ENCODE measurements at places on chromosomes 16 and 17.

DNA sequence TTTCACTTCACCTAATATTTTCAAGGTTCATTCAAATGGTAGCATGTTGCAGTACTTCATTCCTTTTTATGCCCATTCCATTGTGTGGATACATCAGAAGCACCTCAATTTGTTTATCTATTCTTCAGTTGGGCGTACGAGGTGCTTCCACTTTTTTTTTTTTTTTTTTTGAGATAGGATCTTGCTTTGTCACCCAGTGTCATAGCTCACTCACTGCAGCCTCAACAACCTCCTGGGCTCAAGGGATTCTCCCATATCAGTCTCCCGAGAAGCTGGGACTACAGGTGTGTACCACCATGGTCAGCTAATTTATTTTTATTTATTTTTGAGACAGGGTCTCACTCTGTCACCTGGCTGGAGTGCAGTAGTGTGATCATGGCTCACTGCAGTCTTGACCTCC lies 22.5 kb upstream of the SPNS3 start:
- no peak overlapping the region for H3K27ac ChIP-seq
- no peak for DNase-seq
- H3K4me3 ChIP-seq, result no peak overlapping the region
- peaks cover 8% of the 10 kb centered on the region for H3K4me1 ChIP-seq
- no peaks in the 10 kb centered on the region for H3K36me3 ChIP-seq

DNA sequence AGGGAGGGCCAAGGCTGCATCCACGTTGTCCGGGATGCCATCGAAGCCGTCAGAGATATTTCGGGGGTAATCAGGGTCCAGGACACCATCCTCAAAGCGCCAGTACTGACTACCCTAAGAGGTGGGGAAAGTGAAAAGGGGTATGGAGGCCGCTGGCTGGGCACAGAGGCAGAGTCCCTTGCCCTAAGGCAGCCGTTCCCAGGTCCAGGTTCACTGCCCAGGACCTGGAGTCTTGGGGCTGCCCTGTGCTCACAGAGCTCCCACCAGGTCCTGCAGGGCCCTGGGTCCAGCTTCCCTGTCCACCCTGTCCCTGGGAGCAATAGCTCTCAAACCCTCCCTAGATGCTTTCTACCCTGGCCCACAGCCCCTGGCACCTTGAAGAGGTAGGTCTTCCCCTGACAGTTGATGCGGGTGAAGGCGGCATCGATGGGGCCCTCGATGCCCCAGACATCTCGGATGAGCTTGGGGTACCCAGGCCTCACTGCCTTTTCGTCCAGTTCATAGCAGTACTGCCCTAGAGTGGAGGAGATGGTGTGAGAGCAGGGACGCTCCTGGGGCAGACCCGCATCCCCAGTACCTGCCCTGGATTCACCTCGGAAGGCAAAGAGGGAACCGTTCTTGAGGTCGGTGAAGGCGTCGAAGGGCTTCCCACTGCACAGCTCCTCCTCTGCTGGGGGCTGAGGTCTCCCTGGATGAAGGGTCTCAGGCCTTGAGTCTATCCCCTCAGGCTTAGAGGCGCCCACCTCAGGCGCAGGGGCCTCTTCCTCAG lies 1.0 kb downstream of the VTN start:
- peaks cover 5% of the 10 kb centered on the region for H3K27me3 ChIP-seq
- no peak for DNase-seq
- peaks cover 40% of the 10 kb centered on the region for H3K4me1 ChIP-seq
- H3K36me3 ChIP-seq, result peaks cover 16% of the 10 kb centered on the region
- no peak overlapping the region for H3K27ac ChIP-seq
- no peak overlapping the region for H3K4me3 ChIP-seq

DNA sequence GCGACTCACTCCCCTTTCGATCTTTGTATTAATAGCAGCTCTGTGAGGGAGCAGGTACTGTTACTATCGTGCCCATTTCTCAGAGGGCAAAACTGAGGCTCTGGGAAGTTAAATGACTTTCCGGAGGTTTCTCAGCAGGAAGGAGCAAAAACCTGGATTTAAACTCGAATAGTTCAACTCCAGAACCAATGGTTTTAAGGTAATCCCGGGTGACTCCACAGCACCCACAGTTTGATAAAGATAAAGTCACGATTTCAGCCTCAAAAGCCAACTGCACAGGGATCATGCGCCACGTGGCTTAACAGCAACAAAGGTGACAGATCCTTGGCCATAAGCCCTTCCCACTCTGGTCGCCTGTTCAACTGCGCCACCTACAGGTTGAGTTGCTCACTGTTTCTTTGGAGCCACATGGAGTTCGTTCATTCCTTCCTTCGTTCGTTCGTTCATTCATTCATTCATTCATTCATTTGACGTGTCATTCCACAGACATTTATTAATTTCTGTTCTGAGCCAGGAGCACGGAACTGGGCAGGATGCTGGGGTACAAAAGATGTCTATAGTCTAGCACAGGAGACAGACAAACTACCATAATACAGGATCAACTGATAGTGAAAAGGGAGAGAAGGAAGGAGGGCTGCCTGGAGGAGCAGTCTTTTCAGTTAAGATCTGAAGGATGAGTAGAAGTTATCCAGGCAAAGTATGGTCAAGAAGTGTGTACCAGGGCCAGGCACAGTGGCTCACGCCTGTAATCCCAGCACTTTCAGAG lies 134.8 kb downstream of the HS3ST2 start:
- H3K27me3 ChIP-seq, result no peaks in the 10 kb centered on the region
- DNase-seq, result peak; percentile 66
- peaks cover 12% of the 10 kb centered on the region for H3K4me1 ChIP-seq
- H3K27ac ChIP-seq, result no peak overlapping the region

GRCh38 chr17:9009737-9010136 lies 11.6 kb upstream of the NTN1 start:
- H3K36me3 ChIP-seq, result no peaks in the 10 kb centered on the region
- no peak for DNase-seq
- no peaks in the 10 kb centered on the region for H3K4me1 ChIP-seq
- H3K4me3 ChIP-seq, result no peak overlapping the region
- H3K27ac ChIP-seq, result no peak overlapping the region
- peaks cover 15% of the 10 kb centered on the region for H3K27me3 ChIP-seq

GRCh38 chr17:83079352-83079747 lies at the start of gene METRNL:
Gene METRNL (plus strand): TSS chr17:83079609. CDS start chr17:83079816, 207 bp downstream.
- peak within 1 kb of the TSS; percentile 94 for H3K27ac ChIP-seq
- H3K27me3 ChIP-seq, result peaks cover 25% of the 10 kb centered on the region
- H3K4me1 ChIP-seq, result peaks cover 51% of the 10 kb centered on the region
- H3K4me3 ChIP-seq, result peak within 1 kb of the TSS; percentile 72

- peaks cover 51% of the 10 kb centered on the region for H3K36me3 ChIP-seq
- no peaks in the 10 kb centered on the region for H3K27me3 ChIP-seq
- DNase-seq, result peak; percentile 69
- peaks cover 29% of the 10 kb centered on the region for H3K4me1 ChIP-seq
- peak overlapping the region; percentile 89 for H3K27ac ChIP-seq
These were observed 7.3 kb upstream of the WDR45B start for GRCh38 chr17:82655523-82655922.

- peak overlapping the region; percentile 0 for H3K27ac ChIP-seq
- H3K36me3 ChIP-seq, result peaks cover 45% of the 10 kb centered on the region
- peaks cover 40% of the 10 kb centered on the region for H3K4me1 ChIP-seq
- no peak overlapping the region for H3K4me3 ChIP-seq
- H3K27me3 ChIP-seq, result no peaks in the 10 kb centered on the region
These were observed 140.2 kb downstream of the AATF start for GRCh38 chr17:37088913-37089312.

GRCh38 chr17:31309556-31309955 lies 4.3 kb downstream of the EVI2B start:
- DNase-seq, result no peak
- H3K27me3 ChIP-seq, result no peaks in the 10 kb centered on the region
- H3K27ac ChIP-seq, result no peak overlapping the region
- no peaks in the 10 kb centered on the region for H3K4me1 ChIP-seq
- H3K36me3 ChIP-seq, result peaks cover 11% of the 10 kb centered on the region

GRCh38 chr16:678858-679813 lies 1.1 kb upstream of the STUB1 start:
- H3K36me3 ChIP-seq, result peaks cover 23% of the 10 kb centered on the region
- peak overlapping the region; percentile 93 for H3K4me3 ChIP-seq
- no peaks in the 10 kb centered on the region for H3K27me3 ChIP-seq
- H3K4me1 ChIP-seq, result peaks cover 55% of the 10 kb centered on the region
- peak overlapping the region; percentile 93 for H3K27ac ChIP-seq

DNA sequence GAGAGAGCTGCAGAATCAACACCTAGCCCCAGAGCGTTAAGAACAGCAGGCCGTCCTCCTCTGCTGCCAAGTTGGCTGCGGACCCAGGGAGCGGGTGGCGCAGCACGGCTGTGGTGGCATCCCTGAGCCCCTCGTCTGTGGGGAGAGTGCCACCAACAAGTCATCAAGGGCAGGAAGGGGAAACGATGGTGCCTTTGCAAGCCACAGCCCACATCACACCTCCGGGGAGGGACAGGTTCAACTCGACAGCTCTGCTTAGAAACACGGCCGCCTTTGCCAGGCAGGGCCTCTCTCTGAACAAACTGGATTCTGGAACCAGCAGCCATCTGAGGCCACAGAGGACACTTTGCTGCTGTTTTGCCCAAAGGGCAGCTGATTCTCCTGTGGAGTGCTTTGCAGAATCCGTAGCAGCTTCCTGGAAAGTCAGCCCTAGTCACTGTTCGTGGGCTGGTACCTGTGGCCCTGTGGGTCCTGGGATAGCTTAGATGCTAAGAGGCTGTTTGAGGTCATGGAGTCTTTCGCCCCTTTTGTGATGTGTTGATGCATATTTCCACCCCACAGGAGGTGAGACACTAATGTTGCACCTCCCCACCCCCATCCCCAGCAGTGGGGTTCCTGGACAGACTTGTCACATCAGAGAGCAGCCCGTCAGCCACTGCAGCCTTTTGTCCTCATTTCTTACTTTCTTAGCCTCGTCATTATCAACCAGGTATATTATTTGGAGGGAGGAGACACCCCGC lies 270.6 kb downstream of the CPPED1 start:
- no peaks in the 10 kb centered on the region for H3K4me1 ChIP-seq
- no peaks in the 10 kb centered on the region for H3K27me3 ChIP-seq
- H3K27ac ChIP-seq, result no peak overlapping the region

DNA sequence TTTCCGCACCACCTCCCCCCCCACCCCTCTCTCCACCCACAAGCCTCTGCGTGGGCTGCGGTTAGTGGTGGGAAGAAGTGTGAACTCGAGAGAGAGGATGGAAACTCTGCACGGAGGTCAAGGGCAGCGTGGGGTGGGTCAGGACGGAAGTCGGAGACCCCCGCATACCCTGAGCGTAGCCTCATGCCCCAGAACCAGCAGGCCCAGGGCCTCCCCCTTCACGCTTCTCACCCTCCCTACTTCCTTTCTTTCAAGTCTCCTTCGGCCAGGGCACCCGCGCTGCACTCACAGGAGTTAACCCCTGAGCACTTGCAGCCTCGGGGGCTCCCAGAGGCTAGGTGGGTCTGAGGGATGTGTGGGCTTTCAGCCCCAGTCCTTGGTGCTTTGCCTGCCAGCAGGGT lies 9.2 kb downstream of the TBKBP1 start:
- peaks cover 14% of the 10 kb centered on the region for H3K4me1 ChIP-seq
- no peak overlapping the region for H3K4me3 ChIP-seq
- H3K27ac ChIP-seq, result no peak overlapping the region
- H3K27me3 ChIP-seq, result no peaks in the 10 kb centered on the region
- H3K36me3 ChIP-seq, result peaks cover 35% of the 10 kb centered on the region
- DNase-seq, result no peak

DNA sequence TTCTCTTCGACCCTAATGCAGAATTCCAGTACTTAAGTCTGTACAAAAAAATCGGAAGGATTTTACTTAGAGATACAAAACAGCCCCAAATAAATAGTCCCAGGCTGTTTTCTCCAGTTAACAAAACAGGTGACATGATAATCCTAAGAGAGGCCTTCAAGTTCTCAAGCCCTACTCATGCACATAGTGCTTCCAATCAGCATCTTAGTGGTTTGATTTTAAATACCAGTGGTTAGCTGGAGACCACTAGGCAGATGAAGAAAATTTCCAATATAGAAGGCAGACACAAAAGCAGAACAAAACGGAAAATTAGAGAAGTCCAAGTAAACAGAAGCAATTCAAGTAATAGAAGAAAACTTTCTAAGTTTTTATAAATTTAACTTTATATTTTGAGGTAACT lies 5.2 kb upstream of the OR4D2 start:
- DNase-seq, result no peak
- no peak overlapping the region for H3K4me3 ChIP-seq
- H3K36me3 ChIP-seq, result no peaks in the 10 kb centered on the region

GRCh38 chr17:57256708-57257112 lies 387 bp downstream of the MSI2 start:
- peaks cover 18% of the 10 kb centered on the region for H3K4me1 ChIP-seq
- H3K36me3 ChIP-seq, result no peaks in the 10 kb centered on the region
- no peak for DNase-seq
- peak overlapping the region; percentile 91 for H3K4me3 ChIP-seq
- no peaks in the 10 kb centered on the region for H3K27me3 ChIP-seq
- peak overlapping the region; percentile 94 for H3K27ac ChIP-seq

- no peaks in the 10 kb centered on the region for H3K36me3 ChIP-seq
- no peak overlapping the region for H3K4me3 ChIP-seq
- H3K27ac ChIP-seq, result no peak overlapping the region
- peaks cover 13% of the 10 kb centered on the region for H3K27me3 ChIP-seq
These were observed 22.9 kb upstream of the DYNLRB2 start for GRCh38 chr16:80517846-80518245.

DNA sequence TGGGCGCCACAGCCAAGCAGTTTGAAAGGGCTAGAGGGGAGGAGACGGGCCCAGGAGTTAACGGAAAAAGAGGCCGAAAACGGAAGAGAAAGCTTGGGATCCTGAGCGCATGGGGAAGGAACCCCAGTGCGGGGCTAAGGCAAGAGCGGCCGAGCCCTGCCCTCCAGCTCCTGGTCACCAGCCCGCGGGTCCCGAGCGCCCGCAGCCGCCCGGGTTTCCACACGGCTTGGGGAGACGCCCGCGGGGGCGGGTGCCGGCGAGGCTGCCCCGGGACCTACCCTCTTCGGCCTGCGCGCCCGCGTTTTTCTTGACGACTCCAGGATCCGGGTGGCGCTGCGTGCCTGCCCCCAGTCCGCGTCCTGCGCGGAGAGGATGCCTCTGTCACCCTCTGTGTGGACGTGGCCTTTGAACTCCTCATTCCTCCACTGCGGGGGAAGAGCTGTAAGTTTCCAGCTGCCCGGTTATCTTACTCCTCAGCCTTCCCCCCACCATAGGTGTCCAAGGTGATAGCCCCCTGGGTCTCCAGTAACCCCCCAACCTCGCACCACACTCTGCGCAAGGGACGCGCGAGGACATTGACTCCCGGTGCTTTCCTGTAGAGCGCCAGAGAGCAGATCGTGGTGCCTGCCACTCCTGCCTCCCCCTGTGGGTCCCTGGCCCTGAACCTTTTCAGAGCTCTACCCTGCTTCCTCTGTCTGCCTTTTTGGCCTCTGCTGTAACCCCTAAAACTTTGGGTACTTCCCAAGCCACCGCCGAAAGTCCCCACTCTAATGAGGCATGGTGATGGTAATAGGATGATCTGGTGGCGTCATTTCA lies 1.7 kb upstream of the CDH11 start:
- peak overlapping the region; percentile 60 for H3K4me3 ChIP-seq
- DNase-seq, result peak; percentile 61
- no peaks in the 10 kb centered on the region for H3K36me3 ChIP-seq
- H3K27me3 ChIP-seq, result peaks cover 57% of the 10 kb centered on the region
- H3K27ac ChIP-seq, result peak overlapping the region; percentile 91

DNA sequence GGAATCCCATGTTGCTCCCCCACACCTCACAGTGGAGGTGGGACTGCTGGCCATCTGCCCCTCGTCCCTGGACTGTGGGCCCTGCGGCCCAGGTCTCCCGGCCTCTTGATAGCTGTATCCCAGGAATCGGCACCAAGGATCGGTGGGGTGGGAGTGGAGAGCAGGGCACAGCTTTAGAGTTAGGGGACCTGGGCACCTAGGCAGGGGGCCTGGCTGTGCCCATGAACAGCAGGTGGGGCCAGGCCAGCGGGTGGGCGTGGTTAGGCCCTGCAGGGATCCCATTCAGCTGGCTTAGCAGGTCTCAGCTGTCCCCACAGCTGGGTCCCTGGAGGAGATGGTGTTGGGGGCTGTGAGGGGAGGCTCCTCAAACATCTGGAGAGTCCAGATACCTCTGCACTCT lies 49.2 kb downstream of the SREBF1 start:
- no peaks in the 10 kb centered on the region for H3K36me3 ChIP-seq
- no peaks in the 10 kb centered on the region for H3K27me3 ChIP-seq
- DNase-seq, result no peak
- H3K4me1 ChIP-seq, result peaks cover 60% of the 10 kb centered on the region
